NCI-H524 (cell line): ENCODE measurements at places on chromosomes 3 and 15.
A peak's percentile ranks its signal among the peaks of the same experiment; 100 is the strongest.

- DNase-seq: no peak
Measured at GRCh38 chr15:87863152-87863551, 393.4 kb downstream of the NTRK3 start.

- no peak for DNase-seq
Measured at GRCh38 chr3:128424508-128425069, 42.1 kb downstream of the DNAJB8 start.

GRCh38 chr3:72791161-72791560 lies 57.1 kb downstream of the SHQ1 start:
- DNase-seq: peak; percentile 40

GRCh38 chr15:85380812-85381642 lies 624 bp downstream of the AKAP13 start:
- no peak for DNase-seq

DNA sequence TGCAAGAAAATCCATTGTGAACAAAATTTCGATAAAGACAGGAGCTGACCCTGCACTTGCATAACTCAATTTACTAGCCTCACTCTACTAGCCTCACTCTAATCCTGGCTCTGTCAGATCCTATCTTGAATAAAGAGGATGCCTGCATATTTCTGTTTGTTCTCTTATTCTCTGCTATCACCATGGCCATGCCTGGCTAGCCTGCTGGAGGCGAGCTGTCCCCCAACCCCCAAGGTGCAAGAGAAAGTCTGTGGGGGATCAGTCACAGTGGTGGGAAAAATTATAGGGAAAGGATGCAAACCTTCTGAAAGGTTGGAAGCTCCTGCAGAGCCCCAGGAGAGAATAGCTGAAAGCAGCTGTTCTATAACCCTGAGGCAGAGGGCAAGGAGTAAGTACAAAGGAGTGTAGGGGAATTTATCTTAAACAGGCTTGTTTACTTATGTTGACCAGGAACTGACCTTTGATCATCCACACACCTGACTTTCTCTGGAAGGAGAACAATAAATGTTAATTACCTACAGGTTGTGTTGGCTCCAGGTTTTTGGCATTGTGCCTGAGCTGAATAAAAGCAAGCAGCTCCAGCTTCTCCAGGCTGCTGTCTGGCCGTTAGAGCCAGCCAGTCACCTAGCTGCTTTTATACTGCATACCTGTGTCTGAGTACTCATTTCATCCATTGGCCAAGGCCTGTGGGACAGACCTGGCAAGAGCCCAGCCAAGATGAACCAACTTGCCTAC lies 137.7 kb upstream of the RASGRP1 start:
- no peak for DNase-seq

GRCh38 chr15:76576523-76577279 lies 240.1 kb downstream of the ISL2 start:
- no peak for DNase-seq
